ENCODE measurements at places on chromosomes 16 and 17. TPM values are rescaled to one million over a fixed set of nuclear protein-coding genes. Genes with fewer than 3 reads are reported as not detected.

The OR1D2 gene
- total RNA-seq: not detected

The ADGRG3 gene
- 0.23 TPM for total RNA-seq

The CDRT15 gene
- total RNA-seq: not detected

The LDHD gene
- 6.7 TPM for total RNA-seq

The SLC22A31 gene
- not detected for total RNA-seq

The NECAB2 gene
- 81.4 TPM for total RNA-seq

The PIPOX gene
- 10.1 TPM for total RNA-seq

The PRR35 gene
- not detected for total RNA-seq

The KRTAP2-1 gene
- total RNA-seq: not detected

The KRTAP1-1 gene
- not detected for total RNA-seq

The KCNJ2 gene
- total RNA-seq: 15.5 TPM

The TP53TG3 gene
- not detected for total RNA-seq

Measured in diencephalon (tissue), 1 donor.